NCI-H146 (cell line): ENCODE measurements at places on chromosomes 16 and 17.

GRCh38 chr16:51166091-51166490 is 15.0 kb upstream of the SALL1 start:
- no peak for DNase-seq

- no peak for DNase-seq
Observed at GRCh38 chr17:40493697-40494096, 7.7 kb downstream of the TNS4 start.

- DNase-seq: no peak
Observed at GRCh38 chr16:75121949-75122568, 5.5 kb upstream of the LDHD start.

GRCh38 chr16:23186171-23186570 is 3.6 kb downstream of the SCNN1G start:
- no peak for DNase-seq

- DNase-seq: peak; percentile 46
Observed at GRCh38 chr17:6843241-6843880, 11.8 kb upstream of the TEKT1 start.
